NCI-H69 (cell line): ENCODE measurements at places on chromosomes 3 and 15.

GRCh38 chr3:99635348-99635747 is 3.0 kb upstream of the COL8A1 start:
- DNase-seq, result no peak

DNA sequence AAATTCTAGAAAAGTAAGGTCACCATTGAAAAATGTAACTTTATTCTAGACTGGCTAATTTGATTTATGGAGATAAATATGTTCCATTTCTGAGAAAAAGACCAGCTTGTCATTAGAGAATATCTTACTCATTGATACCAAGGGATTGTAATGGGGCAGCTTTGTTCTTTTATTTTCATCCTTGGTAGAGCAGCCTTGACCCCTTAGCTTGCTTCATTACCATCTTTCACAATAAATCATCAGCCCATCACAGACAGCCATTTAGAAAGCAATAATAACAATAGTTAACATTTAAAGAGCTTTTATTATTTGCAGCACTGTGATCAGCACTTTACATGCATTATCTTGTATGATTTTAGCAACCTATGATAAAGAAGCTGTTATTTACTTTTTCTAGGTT is 253.6 kb downstream of the C3orf38 start:
- DNase-seq, result no peak

DNA sequence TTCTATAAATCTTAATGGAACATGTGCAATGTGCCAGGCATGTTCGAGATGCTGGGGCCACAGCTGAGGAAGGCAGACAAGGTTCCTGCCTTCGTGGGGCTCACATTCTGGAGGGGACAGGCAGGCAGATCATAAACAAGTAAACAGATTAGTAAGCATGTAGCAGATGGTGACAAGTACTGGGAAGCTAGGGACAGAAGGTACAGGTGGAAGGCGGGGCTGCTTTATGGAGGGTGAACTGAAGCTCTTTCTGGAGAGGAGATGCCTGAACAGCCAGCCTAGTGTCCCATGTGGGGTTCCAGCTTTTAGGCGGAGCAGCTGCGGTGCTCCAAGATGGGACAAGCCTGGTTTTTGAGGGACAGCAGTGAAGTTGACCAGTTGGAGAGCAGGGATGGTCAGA is 74.7 kb upstream of the SNRK start:
- DNase-seq, result no peak

DNA sequence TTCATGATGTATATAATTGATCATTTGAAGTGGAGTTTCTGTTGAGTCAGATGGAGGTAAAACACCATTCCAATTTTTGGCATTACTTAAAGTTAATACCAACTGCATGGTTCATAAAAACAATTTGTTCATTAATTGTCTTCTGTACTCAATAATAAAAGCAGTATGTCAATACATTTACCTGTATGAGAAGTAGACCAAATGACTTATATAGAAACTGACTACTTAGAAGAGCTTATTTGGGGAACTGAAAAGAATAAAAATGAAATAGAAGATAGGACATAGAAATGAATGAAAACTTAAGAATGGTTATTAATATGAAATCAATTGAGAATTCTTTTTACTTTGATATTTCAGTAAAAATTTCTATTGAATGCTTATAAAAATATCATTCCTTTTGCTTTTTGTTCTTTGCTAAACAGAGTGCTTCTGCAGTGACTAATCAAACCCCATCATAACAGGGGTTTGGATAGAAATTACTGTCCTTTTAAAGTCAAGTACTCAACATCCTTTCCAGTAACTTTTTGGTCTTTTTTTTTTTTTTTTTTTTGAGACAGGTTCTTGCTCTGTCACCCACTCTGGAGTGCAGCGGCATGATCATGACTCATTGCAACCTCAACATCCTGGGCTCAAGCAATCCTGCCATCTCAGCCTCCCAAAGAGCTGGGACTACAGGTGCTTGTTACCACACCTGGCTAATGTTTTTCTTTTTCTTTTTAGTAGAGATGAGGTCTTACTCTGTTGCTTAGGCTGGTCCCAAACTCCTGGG is 6.5 kb upstream of the CRYBG3 start:
- peak; percentile 34 for DNase-seq

GRCh38 chr3:33441225-33441976 is 1.2 kb upstream of the UBP1 start:
- no peak for DNase-seq

GRCh38 chr3:162641907-162642306 is 1145.3 kb downstream of the OTOL1 start:
- DNase-seq, result no peak

GRCh38 chr3:123952844-123953520 is 8.0 kb downstream of the CCDC14 start:
- no peak for DNase-seq

GRCh38 chr3:31724116-31724515 is 191.4 kb downstream of the STT3B start:
- no peak for DNase-seq

- DNase-seq, result peak; percentile 37
Observed at GRCh38 chr3:39287216-39288164, 7.7 kb upstream of the CX3CR1 start.

- DNase-seq, result no peak
Observed at GRCh38 chr3:81279481-81280379, 481.7 kb downstream of the GBE1 start.

DNA sequence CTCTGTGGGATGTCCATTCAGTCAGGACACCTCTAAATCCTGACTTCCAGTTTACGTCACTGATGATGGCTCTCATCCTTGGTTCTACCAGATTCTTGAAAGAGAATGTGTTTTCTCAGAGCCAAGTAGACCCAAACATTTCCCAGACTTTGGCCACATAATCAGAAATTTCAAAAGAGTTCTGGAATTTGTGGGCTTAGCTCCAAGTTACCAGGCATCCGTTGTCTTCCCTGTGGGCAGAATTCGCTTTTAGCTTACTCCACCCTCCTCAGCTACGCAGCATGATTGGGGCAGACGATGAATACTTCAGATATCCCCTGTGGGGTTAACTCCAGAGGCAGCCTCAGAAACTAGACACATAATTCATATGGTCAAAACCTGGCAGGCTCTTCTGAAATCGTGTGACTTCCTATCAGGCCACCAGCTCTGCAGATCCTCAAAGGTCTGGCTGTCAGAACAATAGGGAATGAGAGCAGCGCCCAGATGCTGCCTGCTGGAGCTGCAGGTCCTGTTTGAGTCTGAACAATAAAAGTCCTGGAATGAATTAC is 30.6 kb downstream of the CRTC3 start:
- no peak for DNase-seq

GRCh38 chr3:153246331-153246730 is 84.3 kb downstream of the RAP2B start:
- DNase-seq, result no peak

DNA sequence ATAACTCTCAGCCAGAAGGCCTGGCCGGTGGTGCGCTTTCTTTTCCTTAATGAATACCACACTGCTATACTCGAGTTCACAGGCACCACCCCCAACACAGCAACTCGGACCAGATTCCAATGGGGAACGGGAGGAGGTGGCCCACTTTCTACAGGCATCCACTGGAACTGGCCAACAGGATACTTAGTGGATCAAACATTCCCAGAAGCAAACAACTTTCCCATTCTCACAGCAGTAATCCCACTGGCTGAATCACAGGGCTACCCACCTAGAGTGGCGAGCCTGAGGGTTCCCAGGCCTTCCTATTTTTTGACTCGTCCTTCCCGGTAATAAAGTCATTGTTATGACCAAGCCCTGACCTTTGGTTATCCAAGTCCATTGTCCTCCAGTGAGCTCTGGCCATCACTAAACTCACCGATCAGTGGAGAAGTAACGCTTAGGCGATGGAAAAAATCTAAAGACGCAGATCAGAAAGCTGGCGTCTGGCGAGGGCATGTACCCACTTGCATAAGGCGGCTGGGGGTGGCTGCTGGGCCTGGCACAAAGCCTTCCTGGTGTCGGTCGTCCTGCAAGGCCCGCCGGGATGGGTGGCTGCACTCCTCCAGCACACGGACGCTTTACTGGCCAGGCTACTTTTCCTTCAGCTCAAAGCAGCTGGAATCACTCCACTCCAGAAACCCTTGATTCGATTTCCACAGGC is 1.2 kb downstream of the EOGT start:
- no peak for DNase-seq

GRCh38 chr15:29034593-29035335 is 149.0 kb downstream of the APBA2 start:
- DNase-seq, result no peak

DNA sequence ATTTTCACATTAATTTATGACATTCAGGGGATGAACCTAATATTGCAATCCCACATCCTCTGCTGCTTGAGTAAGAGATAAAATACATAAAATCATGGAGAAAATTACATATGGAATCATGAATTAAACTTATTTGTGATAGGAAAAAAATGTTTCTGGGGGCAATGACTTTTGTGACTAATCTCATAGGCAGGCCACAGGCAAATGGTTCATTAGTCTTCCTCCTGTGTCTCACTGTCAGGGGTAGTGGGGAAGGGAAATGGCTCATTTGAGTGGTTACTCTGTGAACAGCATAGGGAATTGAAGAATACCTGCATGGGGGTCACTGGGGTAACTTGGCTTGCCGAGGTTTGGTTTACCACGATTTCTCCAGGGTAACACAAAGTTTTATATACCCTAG is 72.0 kb downstream of the TFG start:
- no peak for DNase-seq

- no peak for DNase-seq
Observed at GRCh38 chr3:104458657-104459056, 908.1 kb upstream of the ALCAM start.

DNA sequence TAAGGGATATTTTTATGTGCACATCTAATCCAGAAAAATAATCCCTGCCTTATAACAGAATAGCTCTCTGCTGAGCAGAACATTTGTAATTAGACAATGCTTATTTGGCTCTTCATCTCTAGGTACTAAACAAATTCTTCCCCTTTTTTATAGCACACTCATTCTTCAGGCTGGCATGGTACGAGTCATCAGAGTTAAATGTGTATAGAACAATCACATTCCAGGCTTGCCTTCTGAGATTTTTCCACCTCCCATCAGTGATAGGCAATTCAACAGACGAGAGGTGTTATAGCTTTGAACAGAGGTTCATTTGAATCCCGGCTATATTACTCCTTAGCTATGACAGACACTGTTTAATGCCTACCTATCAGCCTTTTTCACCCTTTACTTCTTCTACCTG is 21.4 kb upstream of the SPPL2A start:
- no peak for DNase-seq

- DNase-seq, result no peak
Observed at GRCh38 chr15:91291673-91292072, 191.6 kb downstream of the SV2B start.

- no peak for DNase-seq
Observed at GRCh38 chr3:190003681-190004123, 117.0 kb downstream of the P3H2 start.

DNA sequence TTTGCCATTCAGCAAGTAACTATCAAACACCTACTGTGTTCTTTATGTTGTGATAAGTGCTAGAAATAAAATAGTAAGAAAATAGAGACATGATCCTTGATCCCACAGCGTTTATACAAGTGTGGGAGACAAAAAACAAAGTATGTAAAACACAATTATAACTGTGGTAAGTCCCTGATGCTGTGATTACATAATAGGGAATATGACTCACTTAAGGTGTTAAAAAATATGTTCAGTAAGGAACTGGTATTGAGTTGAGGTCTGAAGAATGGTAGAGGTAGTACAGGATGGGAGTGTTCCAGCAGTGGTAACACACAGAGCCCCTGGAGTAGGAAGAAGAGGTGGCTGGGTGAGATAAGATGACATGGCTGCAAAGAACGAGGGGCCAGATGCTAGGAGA is 132.1 kb upstream of the TMC3 start:
- DNase-seq, result no peak

GRCh38 chr3:71726146-71726545 is 944 bp upstream of the EIF4E3 start:
- DNase-seq, result no peak

GRCh38 chr15:75666823-75667501 is 19.2 kb downstream of the SNX33 start:
- peak; percentile 57 for DNase-seq

GRCh38 chr3:145849115-145849514 is 311.9 kb downstream of the PLOD2 start:
- no peak for DNase-seq

- no peak for DNase-seq
Observed at GRCh38 chr15:29097168-29097567, 172.5 kb downstream of the NSMCE3 start.

DNA sequence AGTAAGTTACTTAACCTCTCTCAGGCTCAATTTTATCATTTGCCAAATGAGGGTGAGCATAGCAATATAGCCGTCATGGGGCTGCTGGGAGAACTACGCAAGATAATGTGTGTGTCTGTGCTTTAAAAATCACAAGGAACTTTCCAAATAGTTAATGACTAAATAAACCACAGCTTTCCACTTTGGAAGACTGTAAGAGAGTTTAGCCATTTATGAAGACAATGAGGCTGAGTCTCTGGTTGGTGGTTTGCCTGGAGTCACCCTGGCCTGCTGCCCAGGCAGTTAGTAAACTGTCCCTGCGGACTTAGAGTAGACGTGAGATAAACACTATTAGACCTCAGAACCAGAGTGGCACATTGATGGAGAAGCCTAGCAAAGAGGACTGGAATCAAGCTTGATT is 357.7 kb downstream of the CLSTN2 start:
- peak; percentile 6 for DNase-seq

GRCh38 chr3:31137718-31138465 is 243.4 kb upstream of the GADL1 start:
- no peak for DNase-seq

GRCh38 chr15:63094495-63094931 is 27.1 kb upstream of the LACTB start:
- DNase-seq, result no peak

GRCh38 chr3:133424937-133425869 is 25.3 kb downstream of the BFSP2 start:
- no peak for DNase-seq

DNA sequence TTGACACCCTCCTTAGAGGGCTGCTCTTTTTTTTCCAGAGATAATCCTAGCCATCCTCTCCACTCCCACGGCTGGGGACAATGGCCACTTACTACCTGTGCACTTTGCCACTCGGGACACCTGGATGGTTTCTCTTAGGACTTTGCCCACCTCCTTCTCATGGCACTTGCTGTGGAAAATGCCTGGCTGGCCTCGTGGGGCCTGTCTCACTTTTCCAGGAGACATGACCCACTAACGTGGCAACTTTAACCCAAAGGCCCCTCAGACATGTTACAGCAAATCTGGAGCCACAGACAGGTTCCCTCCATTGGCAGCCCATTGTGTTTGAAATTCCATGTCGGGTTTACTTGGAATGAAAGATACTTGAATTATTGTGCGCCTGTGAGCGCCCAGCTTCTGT is 29.4 kb upstream of the ESYT3 start:
- no peak for DNase-seq

- DNase-seq, result no peak
Observed at GRCh38 chr3:128489674-128489926, 3.4 kb downstream of the GATA2 start.
